ENCODE measurements at places on chromosomes 12 and 14. TPM values are rescaled to one million over a fixed set of nuclear protein-coding genes. Genes with fewer than 3 reads are reported as not detected.

DNA sequence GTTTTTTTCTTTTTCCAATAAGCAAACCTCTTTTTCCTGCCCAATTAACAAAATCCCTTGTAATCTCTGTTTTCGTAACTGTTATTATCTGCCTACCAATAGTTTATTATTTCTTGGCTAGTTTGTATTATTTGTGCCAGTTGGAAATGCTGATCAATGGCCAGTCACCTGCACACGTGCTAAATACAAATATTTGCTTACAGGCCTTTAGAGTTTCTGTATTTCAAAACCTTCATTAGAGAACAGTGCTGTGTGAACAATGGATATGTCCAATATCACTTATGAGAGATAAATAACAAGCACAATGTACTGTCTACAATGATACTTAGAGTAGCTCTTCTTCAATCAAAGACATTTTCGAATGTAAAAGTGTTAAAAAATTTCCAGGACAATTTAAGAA, 10.8 kb upstream of the DYRK2 start:
- H3K4me1 ChIP-seq: peaks cover 15% of the 10 kb centered on the region
- no peak for DNase-seq
- peaks cover 3% of the 10 kb centered on the region for H3K27me3 ChIP-seq
- H3K27ac ChIP-seq: no peak overlapping the region

- no peaks in the 10 kb centered on the region for H3K27me3 ChIP-seq
- no peaks in the 10 kb centered on the region for H3K36me3 ChIP-seq
- no peak for DNase-seq
Observed at GRCh38 chr14:42222924-42223471, 616.3 kb downstream of the LRFN5 start.

GRCh38 chr12:118979763-118980406, 1.5 kb upstream of the SRRM4 start:
- no peak overlapping the region for H3K27ac ChIP-seq
- H3K4me1 ChIP-seq: no peaks in the 10 kb centered on the region
- H3K4me3 ChIP-seq: no peak overlapping the region
- no peak for DNase-seq
- H3K36me3 ChIP-seq: no peaks in the 10 kb centered on the region
- peaks cover 26% of the 10 kb centered on the region for H3K27me3 ChIP-seq

DNA sequence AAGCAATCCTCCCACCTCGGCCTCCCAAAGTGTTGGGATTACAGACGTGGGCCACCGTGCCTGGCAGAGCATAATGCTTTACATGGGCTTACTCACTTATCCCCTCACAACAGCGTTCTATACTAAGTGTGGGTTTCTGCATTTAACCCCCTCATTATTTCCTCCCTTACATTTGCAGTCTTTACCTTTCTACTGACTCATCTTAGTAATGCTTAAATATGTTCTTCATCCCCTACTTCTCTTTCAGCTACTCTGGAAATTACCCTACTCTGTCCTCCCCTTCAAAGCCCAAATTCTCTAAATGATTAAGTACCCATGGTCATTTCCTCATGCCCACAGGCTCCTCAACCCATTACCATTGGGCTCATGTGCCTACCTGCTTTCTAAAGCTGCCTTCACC, 40.7 kb downstream of the NKX2-1 start:
- no peak for DNase-seq
- no peak overlapping the region for H3K4me3 ChIP-seq
- no peak overlapping the region for H3K27ac ChIP-seq
- peaks cover 6% of the 10 kb centered on the region for H3K27me3 ChIP-seq
- no peaks in the 10 kb centered on the region for H3K36me3 ChIP-seq
- H3K4me1 ChIP-seq: no peaks in the 10 kb centered on the region

CCDC38 gene
- not detected for total RNA-seq

NPFF gene
- total RNA-seq: not detected

HSPB8 gene
- not detected for total RNA-seq

GALNT9 gene
- not detected for total RNA-seq

ERBB3 gene
- total RNA-seq: 8.1 TPM
